Head of caudate nucleus (tissue), 42 donors: ENCODE measurements at places on chromosomes 5 and 9.

DNA sequence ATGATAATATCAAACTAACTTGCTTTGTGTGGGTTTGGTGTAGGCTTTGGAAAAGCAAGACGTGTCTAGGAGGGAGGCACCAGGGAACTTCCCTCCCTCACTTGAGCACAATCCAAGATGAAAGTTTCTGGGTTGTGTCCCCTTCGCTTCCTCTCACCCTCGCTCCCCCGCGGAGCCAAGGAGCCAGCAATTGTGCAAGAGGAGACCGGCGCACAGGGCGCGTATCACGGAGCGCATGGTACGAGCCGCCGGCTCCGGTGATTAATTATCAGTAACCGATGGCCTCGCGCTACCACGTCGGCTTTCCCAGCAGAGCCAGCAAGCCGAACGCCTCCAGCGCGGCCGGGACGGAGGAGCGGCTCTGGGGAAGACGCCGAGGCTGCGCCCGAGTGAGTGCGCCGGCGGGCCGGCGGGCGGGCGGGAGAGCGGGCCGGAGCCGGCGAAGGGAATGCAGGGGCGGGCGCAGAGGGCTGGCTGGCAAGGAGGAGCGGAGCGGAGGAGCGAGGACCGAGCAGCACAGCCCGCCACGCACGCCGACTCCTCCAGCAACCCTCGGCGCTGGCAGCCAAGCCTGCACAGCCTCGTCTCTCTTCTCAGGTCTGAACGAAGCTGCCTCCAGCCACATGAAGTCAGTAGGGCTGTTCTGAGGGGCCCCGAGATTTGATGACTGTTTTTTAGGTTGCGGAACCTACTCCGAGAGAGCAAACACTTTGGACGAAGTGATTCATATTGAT is 143.6 kb downstream of the BNC2 start:
- DNase-seq: peak; percentile 37

GRCh38 chr5:36058776-36059175 is 7.9 kb downstream of the UGT3A2 start:
- no peak for DNase-seq

- DNase-seq: no peak
These were observed 75.2 kb downstream of the NTRK2 start for GRCh38 chr9:84744726-84745125.

DNA sequence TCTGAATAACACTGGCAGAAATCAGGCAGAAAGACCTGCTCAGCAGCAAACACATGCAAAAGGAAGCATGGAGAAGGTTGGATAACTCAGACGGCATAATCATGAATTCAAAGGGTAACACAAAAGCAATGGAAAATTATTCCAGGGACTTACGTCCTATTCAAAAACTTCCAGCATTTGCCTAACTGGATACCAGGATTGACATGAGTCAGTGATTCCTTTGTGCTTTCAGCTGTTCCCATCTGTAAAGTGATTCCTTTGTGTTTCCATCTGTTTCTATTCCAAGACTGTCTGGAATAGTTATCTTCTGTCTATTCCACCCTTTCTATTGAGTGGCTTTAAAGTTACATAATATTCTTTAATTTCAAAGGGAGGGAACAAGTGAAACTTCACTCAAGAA is 1361.7 kb upstream of the CDH9 start:
- no peak for DNase-seq

DNA sequence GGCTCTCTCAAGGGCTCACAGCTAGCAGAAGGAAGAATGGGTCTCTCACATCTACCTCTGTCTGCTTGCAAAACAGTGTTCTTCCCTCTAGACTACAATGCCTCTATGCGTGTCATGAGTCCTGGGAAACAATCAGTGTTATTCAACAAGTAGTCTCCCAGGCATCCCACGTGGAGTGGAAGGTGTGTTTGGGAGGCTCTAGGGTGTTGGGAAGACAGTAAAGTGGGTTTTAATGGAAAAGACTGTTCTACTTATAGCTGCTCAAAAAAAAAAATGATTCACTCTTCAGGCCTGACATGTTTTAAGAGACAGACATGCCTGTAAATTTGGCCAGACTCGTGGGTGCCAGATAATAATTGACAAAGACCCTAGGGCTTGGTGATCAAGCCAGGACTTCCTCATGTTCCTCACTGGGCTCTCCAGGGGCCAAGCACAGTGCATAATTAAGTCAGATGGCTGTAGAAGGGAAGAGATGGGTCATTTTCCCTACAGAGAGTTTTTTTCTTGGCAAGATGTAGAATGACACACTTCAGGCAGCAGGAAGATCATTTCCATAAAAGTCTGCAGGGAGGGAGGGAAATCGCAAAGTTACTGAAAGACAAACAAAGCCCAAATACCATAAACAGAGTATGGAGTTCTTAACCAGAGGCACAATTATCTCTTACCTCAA is 246.4 kb downstream of the ACTL7B start:
- DNase-seq: no peak

DNA sequence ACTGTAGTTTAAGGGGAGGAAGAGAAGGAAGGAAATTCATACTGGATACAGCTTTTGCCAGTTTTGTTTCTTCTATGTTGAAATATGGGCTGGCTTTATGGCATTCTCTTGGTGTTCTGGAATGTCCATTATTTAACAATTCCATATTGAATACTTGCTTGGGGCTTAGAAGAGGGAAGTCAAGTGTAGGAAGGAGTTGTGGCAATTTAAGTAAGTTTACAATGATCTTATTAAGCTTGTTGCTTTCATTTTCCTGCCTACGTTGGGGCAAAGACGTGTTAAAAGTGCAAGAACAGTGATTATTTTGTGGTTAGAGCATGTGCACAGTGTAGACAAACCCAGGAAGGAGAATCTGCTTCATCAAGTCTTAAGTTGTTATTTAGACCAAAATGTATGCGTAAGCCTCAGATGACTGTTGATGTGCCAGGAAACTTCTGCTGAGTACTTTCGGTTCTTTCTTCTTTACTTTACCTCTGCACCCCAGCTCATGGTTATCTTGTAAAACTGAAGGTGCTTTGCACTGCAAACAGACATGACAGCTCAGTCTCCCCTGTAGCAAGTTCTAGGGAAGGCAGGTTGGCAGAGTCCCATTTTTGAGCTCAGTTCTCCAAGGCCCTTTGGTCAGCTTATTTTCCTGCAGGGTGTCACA is 75.8 kb downstream of the F2RL2 start:
- no peak for DNase-seq

DNA sequence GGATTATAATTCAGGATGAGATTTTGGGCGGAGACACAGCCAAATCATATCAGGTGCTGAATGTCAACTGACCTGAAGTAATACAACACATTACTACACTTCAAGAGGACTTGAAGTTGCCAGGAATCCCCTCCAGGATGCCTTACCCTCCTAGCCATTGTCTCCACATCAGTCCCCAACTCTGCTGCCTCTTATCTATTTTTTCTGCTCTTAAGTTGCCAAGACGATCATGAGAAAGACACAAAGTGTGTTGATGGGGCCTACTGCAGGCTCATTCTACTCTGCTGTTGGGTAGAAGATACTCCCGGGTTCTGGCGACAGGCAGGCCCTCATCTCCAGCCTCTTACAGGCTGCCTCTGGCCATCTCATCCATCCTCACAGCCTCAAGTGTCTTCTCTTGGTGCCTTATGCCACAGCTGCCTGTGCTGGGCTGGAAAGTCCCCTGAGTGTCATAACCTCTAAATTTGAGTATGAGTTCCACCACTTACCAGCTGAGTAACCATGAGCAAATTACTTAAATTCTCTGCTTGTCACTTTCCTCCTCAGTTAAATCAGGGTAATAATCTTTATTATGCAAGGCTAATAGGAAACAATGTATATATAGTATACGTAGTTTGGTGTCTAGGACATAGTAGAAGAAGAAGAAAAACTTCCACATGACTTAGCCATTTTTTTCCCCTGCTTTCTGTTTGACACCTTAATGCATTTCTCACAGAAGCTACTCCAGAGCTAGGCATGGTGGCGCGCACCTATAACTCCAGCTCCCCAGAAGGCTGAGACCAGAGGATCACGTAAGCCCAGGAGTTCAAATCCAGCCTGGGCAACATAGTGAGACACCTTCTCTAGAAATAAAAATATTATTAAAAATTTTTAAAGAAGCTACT is 73.0 kb upstream of the SNX2 start:
- DNase-seq: no peak

DNA sequence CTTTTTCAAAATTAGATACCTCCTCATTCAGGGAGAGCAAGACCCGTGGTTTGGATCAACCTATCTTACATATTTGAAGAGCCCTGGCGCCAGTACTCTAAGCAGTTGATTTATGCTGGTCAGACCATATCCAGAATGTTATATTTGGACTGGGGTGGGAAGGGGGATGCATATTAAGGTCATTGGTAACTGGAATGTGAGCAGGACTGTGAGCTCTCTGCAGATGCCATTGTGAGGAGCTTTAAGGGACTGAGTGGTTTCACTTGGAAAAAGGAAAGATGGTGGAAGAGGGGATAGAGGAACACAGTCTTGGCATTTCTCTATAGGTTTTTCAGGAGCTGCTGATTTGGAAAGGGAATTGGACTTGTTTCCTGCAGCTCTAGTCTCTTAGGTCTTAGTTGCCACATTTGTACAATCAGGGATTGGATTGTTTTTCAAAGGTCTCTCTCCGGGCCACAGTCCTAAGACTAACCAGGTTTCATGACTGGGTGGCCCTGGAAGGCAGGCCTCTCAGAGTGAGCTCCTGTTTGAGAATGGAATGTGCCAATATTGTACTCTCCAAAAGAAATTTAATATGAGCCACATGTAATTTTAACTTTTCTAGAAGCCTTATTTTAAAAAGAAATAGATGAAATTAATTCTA is 25.8 kb upstream of the F2R start:
- no peak for DNase-seq

DNA sequence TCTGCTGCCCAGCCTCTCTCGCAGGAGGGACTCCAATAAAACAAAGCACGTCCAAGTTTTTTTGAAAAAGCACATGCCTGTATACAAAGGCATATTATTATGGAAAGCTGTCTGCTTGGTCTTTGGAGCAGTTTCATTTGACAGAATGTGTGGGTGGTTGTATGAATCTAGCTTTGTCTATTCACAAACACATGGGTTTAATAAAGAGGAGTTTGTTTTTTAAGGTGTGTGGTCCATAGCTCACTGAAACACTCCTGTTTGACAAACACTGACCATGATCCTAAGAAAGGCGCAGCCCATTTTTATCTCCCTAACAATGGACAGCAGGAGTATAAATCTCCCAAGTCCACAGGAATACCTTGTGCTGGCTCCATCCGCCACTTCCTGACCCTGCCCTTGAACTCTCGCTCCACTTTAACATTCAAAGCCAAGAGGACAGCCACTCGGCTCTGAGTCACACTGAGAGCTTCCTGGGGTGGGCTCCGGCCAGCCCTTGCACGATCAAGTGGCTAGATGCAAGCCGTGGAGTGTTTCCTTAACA is 371.9 kb downstream of the EBF1 start:
- no peak for DNase-seq

DNA sequence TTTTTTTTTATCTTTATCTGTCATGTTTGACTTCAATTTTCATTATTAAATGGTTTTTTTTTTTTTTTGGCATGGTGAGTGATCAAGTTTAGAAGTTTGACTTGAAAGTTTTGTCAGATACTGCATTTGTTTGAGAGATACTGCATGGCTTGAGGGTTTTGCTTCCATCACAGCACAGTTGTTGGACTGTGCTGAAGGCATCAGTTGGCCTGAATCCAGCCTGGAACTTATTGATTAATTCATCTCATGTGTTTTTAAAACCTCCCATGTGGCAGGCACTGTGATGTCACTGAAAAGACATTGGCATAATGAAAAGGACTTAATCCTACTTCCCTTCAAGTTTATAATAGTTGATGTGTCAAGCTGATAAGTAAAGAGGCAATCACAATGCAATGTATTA is 128.4 kb downstream of the FGF10 start:
- no peak for DNase-seq

GRCh38 chr9:87464110-87464991 is 33.3 kb upstream of the DAPK1 start:
- peak; percentile 55 for DNase-seq

- DNase-seq: peak; percentile 38
These were observed 5.8 kb upstream of the SNAPC3 start for GRCh38 chr9:15416880-15417279.

GRCh38 chr9:134178768-134179551 is 14.6 kb upstream of the RNU6ATAC start:
- no peak for DNase-seq

GRCh38 chr5:174667526-174667925 is 56.9 kb upstream of the MSX2 start:
- no peak for DNase-seq

DNA sequence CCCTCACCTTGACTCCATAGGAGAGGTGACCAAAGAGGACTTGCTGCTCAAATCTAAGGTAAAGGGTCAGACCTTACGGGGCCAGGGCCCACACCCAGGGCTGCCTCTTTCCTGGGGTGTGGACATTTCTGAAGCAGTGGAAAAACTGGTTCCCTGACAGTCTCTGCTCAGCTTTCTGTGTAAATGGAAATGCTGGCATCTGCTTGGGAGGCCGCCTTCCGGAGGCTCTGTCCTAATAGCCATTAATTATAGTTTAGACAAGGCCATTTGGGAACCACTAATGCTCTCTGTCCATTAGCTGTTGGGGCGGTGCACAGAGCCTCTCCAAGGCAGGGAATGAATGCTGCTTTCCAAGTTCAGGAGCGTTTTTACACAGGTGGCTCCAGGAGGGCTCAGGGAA is 17.3 kb downstream of the USP20 start:
- DNase-seq: no peak

DNA sequence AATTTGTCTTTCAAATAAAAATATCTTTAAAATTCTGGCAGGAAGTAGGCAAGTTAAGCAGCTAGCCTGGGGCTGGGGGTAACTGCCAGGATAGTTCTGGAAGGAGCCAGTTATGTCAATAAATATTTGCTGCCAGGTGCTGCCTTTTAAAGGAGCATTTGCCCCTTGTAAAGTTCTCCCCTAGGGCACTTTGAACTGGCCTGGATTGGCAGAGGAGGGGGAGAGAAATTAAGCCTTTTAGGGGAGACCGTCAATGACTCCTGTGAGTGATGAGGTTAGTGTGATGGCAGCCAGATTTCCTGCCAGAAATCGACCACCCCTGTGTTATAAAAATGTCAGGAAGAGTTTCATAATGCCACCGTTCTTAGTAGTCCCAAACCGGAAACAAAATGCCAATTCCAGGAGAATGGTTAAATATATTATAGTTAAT is 89.8 kb upstream of the ELL2 start:
- no peak for DNase-seq

DNA sequence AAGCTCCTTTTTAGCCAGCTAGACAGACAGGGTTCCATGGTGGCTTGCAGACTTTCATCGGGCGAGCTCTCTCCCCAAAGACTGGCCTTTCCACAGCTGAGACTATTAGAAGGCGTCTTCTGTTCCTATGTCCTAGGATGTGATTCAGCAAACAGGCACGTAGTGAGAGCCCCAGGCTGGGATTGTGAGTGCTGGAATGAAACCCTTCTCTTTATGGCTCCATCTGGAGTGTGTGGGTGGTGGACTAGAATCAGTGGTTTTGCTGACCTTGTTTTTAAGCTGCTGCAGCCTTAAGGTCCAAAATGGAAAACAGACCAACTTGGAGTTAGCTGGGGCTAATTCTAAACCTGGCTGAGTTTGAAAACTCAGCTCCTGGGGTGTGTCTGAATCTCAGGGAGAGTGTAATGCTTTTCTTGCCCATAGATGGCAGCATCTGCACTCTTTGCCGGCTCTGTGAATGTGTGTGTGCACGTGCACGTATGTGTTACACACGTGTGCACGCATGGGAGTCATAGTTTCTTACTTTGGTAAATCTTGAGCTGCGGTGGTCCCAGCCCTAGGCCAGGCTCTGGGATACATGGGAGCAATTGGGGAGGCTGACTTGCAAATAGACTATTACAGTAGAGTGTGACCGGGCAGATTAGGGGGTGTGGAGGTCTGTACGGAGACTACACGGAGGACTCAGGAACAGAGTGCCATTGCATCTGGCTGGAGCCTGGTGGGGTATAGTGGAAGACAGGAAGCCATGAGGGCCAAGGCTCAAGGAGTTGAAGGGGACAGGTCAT is 10.7 kb downstream of the GSN start:
- DNase-seq: peak; percentile 54

- DNase-seq: no peak
These were observed 228.7 kb downstream of the TUSC1 start for GRCh38 chr9:25449503-25449902.
